ENCODE measurements at places on chromosomes 4 and X.

- DNase-seq: no peak
Measured at GRCh38 chrX:926991-927390, 285.5 kb downstream of the CRLF2 start.

GRCh38 chr4:10963958-10964703, 279.6 kb upstream of the CLNK start:
- DNase-seq: no peak

- no peak for DNase-seq
Measured at GRCh38 chr4:74408639-74409038, 36.3 kb upstream of the AREG start.

GRCh38 chr4:85688055-85688740, 213.2 kb downstream of the ARHGAP24 start:
- DNase-seq: no peak

GRCh38 chr4:107404591-107405300, 315.3 kb downstream of the PAPSS1 start:
- DNase-seq: no peak

GRCh38 chr4:160809576-160809975, 1354.2 kb downstream of the FSTL5 start:
- DNase-seq: no peak

- DNase-seq: no peak
Measured at GRCh38 chrX:153900831-153901752, 3.4 kb upstream of the AVPR2 start.

- DNase-seq: no peak
Measured at GRCh38 chrX:47148946-47149345, 3.9 kb downstream of the RBM10 start.

- no peak for DNase-seq
Measured at GRCh38 chr4:31411565-31411964, 691.4 kb downstream of the PCDH7 start.

GRCh38 chrX:45479835-45480422, 279.3 kb upstream of the DIPK2B start:
- DNase-seq: no peak

GRCh38 chr4:125725957-125726525, 411.3 kb downstream of the FAT4 start:
- no peak for DNase-seq

DNA sequence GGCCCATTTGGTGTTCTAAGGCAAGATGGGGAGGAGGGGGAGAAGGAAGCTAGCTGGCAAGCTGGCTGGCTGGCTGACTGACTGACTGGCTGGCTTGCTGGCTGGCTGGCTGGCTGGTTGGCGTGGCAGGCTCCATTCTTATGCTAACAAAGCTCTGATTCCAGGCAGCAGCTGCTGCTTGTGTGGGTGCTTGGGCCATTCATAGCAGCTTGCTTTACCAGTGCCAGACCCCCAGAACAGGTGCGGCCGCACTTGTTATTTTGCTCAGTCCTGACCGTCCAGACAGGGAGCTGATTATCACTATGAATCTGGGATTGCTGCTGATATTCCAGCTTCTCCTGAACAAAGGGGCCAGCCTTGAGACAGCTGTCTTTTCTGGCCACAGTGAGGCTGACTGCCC, 131.2 kb upstream of the PAK3 start:
- no peak for DNase-seq

- DNase-seq: no peak
Measured at GRCh38 chr4:182062936-182063335, 180.3 kb upstream of the TENM3 start.

DNA sequence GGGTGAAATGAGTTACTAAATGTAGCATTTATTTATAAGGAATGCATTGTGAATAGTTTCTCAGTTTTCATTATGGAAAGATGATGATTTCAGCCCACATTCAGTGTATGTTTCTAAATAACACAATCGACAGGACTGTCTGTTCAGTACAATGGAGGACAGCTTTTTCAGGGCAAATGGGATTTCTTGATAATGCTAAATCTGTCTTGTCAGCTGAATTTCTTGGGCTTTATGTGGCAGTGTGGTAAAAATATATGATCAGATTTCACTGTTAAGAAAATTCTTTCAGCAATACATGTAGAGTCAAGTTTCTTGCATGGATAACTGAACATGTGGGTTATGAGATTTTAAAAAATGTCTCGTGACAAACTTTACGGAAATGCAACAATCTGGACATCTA, 150.8 kb downstream of the NPNT start:
- DNase-seq: no peak

All from NCI-H2029 (cell line).